GM10248 (cell line): ENCODE measurements at places on chromosomes 4 and X.

DNA sequence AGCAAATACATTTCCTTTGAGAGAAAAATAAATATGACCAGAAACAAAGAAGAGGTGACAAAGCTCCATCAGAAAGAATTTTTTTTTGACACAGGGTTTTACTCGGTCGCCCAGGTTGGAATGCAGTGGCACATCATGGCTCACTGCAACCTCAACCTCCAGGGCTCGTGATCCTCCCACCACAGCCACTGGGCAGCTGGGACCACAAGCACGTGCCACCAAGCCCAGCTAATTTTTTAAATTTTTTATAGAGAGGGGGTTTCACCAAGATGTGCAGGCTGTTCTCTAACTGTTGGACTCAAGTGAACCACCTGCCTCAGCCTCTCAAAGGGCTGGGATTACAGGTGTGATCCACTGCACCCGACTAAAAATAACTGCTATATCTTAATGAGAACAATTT, 10.3 kb downstream of the ADH5 start:
- DNase-seq = no peak

- no peak for DNase-seq
These were observed 57.7 kb upstream of the S100G start for GRCh38 chrX:16592194-16592770.

GRCh38 chr4:80922941-80923340, 107.6 kb upstream of the BMP3 start:
- DNase-seq = no peak

DNA sequence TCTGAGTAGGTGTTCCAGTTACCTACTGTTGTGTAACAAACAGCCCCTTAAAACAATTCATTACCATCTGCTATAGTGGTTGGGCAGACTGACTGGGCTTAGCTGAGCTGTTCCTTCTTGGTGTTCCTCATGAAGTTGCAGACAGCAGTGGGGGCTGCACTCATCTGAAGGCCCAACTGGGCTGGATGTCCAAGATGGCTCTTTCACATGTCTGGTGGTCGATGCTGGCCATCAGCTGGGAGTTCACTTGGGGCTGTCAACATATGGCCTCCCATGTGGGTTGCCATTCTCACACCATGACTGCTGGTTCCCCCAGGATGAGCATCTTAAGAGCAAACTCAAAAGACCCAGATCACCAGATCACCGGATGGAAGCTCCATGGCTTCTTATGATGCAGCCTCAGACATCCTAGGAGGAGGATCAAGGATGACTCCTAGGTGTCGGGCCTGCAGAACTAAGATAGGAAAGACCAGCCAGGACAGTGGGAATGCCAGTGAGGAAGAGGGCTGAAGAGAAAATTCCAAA, 34.3 kb upstream of the PPP2R2C start:
- DNase-seq = no peak

- DNase-seq = peak; percentile 86
These were observed 25.0 kb downstream of the TACC3 start for GRCh38 chr4:1746265-1746691.

DNA sequence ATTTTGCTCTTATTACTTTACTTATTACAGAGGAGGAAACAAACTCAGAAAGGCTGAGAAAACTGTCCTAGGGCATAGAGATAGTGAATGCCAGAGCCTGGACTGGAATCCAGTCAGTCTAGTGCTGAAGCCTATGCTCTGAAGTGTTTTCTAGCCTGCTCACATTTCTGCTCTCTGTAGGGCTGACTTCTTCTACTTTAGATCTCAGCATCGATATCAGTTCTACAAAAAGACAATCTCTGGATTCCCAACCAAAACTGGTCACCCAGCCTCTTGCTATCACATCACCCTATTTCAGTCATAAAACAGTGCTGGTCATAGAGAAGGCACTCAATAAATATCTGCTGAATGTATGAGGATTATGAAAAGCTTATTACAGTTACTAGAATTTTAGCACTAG, 87.2 kb downstream of the FAM13A start:
- DNase-seq = no peak

DNA sequence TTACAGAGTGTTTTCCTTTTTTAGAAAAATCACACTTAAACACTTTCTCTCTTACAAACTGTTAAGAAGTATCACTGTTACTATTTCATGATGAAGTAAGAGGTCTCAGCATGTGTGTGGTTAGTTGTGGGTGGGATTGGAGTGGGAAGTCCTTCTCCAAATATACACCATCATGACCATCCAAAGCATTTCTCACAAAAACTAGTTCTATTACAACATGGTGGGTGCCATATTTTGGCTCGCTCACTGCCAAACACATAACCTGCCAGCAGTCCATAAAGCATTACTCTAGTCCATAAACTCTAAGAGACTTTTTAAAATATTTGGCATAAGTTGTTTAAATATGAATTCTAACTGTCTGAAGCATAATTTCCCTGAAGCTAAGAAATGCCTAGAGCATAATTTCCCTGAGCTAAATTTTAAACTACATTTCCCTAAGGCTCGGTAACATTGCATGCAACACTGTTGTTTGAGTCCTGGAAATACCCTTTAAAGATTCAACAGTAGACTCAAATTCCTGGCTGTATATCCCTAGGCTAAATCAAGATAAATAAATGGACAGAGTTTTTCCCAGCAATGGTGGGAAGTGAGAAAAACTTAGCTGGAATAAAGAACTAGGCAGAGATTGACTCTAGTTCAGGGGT, 415.0 kb upstream of the INTU start:
- no peak for DNase-seq

DNA sequence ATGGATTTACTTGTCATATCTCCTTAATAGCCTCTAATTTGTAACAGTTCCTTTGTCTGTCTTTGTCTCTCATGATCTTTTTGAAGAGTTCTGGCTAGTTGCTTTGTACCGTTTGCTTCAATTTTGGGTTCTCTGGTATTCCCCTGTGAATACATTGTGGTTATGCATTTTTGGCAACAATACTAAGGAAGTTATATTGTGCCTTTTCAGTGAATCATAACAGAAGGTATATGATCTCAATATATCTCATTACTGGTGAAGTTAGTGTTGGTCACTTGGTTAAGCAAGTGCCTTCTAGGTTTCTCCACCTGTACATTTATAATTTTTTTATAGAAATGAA, 48.6 kb downstream of the DCLK2 start:
- DNase-seq = no peak

- no peak for DNase-seq
These were observed 77.8 kb downstream of the CLDN22 start for GRCh38 chr4:183242291-183242690.

DNA sequence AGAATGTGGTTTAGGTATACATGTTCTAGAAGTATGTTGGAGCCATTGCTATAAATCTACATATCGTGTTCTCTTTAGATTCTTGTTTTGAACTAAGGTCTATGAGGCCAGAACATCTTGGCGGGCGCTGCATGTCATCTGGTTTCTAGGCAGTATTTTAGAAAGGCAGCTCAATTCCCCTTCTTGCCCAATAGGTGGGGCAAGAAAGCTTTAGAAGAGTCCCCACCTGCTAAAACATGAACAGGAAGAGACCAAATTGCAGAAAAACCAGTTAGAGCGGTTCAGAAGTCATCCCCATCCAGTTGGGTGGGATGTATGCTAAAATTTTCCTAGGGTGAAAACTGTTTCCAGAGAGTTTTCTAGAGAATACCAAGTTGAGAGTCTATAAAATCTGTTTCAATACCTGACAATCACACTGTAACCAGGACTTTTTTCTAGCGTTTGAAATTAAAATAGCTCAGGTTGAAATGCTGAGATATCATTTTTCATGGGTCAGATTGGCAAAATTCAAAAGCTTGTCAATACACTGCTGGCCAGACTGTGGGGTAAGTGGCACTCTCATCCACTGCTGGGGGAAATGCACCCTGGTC, 17.5 kb upstream of the SH3KBP1 start:
- DNase-seq = peak; percentile 62

GRCh38 chr4:34202154-34202553, 2042.2 kb downstream of the ARAP2 start:
- no peak for DNase-seq

DNA sequence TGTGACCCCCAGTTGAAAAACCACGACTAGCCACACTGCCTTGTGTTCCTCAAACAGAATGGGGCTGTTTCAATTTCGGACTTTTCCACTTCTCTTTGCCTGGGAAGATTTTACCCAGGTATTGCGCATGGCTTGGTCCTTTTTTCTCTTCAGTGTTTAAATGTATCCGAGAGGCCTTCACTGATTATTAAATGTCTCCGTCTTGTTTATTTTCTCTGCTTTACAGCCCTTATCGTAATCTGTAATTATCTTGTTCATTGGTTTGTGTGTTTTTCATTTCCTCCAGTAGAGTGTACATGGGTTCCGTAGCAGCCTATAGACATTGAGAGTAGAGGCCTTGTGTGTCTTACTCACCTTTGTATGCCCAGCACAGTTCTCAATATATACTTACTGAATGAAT, 2.4 kb downstream of the MOSPD2 start:
- DNase-seq = no peak

DNA sequence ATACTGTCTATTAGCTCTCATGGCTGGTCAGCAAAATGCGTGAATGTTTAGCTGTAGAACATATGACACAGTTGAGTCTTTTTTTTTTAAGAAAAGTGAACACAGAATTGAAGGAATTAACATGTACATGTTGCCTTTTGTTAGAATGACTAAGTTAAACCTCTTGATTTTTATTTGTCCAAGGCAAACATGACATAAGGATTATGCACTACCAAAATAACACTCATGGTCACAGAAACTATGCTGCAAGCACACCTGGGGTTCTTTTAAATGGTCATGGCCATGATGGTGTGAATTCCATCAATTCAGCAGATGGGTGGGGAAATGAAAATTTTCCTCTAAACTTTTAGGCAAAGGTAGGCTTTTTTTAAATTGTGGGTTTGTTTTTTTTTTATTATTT, 80.1 kb upstream of the CXCL13 start:
- no peak for DNase-seq

GRCh38 chrX:44244008-44244407, 99.5 kb downstream of the EFHC2 start:
- DNase-seq = no peak

DNA sequence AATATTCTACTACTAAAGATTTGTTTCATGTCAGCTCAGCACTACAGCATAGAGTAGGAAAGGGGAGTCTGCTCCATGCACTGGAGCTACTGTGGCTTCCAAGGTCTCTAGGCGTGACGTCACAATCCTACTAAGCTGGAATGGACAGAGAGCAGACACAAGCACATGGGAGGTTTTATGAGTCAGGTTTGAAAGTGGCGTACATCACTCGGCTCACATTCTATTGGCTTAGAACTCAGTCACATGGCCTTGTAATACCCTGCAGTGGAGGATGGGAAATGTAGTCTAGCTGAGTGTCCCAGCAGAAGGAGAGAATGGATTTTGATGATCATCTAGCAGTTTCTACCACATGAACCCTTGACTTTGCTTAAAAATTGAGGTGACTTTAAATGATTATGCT, 624.8 kb upstream of the ATOH1 start:
- DNase-seq = no peak

DNA sequence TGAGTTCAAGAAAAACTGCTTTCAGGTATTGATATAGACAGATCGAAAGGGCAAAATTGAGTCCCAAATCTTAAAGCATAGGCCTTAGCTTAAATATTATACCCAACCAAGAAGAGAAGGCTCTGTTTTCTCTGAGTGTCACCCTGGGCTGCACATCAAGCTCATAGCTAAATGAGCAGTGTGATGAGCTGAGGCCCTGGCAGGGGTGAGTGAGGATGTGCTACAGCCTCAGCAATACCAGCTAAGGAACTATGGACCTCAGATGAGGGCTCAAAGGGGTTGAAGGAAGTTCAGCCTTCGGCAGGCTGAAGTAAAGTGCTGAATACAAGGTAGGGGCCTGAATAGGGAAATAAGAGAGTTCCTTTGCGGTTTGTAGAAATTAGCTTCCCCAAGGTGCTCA, 79.3 kb downstream of the FAM114A1 start:
- DNase-seq = no peak

DNA sequence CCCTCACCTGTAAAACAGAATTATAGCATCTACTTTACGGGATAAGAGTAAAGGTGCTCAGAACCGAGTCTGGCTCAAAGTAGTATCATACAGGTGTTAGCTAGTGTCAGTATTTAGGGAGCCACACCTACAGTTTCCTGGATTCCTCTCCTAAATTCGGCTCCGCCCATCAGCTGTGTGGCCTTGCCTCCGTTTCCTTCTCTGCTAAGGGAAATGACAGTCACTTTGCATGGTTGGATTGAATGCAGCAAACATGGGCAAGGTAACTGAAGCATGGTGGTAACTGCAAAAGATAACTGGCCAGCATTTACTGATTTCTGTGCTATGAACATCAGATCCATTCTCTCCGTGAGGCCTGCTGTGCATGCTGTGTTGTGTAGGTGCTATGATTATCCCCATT, 2.8 kb downstream of the PPP1R3F start:
- no peak for DNase-seq

GRCh38 chr4:18404642-18405041, 383.1 kb upstream of the LCORL start:
- DNase-seq = no peak

DNA sequence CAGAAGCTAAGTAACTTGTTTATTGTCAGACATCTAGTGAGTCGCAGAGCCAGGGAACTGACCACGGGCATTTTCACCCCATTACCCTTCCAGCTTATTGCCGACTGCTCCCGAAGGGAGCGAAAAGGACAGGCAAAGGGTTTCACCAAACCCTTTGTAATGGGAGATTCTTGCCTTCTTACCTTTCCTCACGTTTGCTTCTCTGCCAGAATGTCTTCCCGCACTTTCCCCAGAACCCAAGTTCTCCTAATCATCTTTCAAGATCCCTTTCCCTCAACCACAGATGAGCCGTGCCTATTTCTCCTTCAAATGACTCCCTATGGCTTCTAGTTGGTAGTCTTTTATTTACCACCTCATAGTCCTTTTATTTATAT, 520 bp upstream of the SRP72 start:
- peak; percentile 10 for DNase-seq

DNA sequence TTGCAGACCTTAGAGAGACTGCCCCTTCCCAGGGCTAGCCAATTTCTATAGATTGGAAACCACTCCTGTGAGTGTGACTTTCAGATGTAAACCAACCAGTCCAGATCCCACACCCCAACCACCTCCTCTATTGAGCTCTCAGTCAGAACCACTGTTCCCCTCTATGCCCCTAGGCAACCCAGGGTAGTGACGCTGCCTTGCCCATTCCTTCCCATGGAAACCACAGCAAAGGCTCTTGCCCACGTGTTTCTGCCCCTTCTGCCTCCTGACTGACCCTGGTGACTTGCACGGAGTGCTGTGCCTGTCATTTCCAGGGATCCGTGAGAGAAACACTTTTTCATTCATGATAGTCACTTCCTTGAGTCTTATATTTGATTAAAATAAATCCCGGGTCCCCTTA, 32.4 kb downstream of the CYTL1 start:
- DNase-seq = no peak

- DNase-seq = no peak
These were observed 4.0 kb downstream of the ARX start for GRCh38 chrX:25011589-25012432.

GRCh38 chr4:21697583-21697982, 251.0 kb downstream of the KCNIP4 start:
- no peak for DNase-seq

DNA sequence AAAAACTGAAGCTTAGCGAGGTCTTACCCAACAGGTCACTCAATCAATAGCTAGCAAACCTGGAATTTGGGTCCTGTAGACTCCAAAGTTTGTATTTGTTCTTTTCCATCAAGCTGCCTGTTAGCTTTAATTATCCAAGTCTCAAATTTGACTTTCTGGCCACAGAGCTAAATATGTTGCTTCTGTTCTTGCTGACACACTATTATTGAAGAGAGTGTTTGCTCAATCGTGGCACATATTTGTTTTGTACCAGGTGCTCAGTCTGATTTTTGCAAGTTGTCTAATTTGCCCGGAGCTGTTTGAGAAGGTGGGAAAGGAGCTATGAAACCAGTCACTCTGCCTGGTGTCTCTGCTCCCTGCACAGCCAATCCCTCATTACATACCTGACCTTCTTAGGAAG, 41.7 kb upstream of the FRMD7 start:
- no peak for DNase-seq
